ENCODE measurements at places on chromosomes 11 and 22.

- DNase-seq, result no peak
These were observed 286.2 kb downstream of the GRM5 start for GRCh38 chr11:88779577-88779976.

DNA sequence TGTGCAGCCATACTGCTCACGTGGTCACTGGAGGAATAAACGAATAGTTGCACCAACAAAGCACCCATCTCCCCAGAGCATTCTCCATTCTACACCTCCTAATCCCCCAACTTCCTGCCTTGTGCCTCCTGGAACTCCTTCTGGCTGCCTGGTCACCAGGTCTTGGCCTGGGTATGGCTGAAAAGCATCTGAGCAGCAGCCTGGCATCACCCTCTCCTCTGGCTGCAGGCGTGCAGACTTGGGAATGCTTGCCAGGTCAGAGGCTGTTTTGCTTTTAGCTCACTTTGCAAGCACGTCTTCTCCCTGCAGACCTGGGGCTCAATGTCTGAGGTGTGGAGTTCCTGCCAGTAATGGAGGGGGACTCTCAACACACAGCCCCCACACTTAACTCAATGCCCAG lies 33.3 kb upstream of the KCNJ11 start:
- DNase-seq, result no peak

- DNase-seq, result no peak
These were observed 98.7 kb downstream of the MPPED1 start for GRCh38 chr22:43510281-43511070.

- DNase-seq, result no peak
These were observed 6.7 kb downstream of the PHOX2A start for GRCh38 chr11:72237112-72237931.

DNA sequence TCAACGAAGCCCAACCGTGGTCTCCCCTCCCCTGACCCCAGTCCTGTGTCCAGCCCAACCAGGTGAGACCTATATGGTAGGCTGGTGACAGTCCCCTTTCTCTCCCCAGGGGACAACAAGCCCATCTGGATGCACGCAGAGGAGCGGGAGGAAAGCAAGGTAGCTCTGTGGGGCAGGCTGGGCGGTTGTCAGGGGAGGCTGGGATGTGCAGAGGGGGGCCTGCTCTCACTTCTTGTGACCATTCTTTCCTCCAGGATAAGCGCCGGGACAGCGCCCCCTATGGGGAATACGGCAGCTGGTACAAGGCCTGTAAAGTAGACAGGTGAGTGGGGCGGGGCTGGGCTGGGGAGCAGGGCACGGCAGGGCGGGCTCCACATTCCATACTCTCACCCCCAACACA lies 3.5 kb upstream of the RAB1B start:
- DNase-seq, result no peak

DNA sequence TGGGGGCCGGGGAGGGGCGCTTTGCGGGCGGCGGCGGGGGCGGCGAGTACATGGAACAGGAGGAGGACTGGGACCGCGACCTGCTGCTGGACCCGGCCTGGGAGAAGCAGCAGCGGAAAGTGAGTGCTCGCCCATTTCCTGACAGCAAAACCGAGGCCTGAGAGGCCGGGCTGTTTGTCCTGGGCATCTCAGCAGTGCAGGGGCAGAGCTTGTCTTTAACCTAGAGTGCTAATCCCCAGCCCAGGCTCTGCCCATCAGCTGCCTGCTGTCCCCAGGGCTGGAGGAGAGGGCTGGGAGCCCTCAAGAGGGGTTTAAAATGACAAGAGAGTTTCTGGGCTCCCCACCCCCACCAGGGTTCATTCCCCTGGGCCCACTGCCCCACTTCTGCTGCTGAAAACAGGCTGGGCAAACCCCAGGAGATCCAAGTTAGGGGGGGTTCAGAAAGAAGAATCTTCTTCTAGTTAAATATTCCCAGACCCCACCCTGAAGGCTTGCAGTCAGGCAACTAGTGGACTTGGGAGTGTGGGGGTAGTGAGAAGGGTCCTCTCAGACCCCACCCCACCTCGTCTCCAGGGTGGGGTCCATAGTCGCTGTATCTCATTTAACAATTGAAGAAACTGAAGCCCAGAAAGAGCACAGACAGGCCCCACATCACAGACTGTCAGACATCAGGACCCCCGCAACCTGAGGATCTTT lies 411 bp downstream of the ACTN3 start:
- no peak for DNase-seq

DNA sequence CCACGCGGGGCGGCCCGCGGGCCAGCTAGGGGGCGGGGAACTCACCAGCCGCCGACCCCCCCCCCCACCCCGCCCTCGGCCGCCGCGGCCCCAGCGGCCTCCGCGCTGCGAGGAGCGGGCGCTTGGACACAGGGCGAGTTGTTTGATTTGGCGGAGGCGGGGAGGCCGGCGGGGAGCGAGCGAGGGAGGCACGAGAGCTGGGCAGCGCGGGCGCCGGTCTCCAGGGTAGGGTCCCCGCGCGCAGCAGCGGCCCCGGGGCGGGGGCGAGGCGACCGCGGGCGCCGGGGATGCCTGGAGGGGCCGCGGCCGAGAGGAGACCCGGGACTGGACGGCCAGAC lies 64.4 kb downstream of the NAV2 start:
- no peak for DNase-seq

DNA sequence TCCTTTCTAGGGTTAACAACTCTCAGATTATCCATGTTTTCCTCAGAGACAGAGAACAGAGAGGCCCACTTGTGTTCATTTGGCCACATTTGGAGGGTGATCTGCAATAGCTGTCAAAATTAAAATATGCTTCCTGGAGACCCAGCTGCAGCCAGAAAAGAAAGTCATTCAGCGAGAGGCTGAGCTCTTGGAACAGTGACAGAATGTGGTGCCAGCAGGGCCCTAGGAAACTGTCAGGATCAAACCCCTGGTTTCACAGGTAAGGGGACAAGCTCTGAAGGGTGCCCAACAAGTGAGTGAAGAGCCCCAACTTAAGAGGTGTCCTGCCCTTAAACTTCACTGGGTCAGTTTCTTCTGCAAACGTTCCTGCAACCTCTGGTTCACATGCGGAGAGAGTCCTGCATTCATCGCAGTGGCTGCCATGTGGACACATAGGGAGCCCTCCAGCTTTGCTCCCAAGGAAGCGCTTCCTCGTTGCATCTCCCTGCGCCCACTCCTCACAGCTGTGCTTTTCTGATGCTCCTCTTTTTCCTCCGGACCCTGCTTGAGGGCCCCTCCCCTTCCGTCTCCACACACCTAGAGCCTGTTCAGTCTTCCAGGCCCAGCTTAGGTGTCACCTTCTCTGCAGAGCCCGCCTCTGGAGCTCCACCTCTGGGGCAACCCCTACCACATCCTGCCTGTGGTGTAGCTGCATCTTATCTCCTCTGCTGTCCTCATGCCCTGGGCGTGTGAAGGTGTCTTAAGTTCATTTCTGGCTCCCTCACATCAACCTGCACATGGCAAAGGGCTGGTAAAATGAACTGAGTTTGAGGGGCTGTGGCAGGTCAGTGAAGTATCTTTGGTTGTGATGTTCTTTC lies 3.9 kb downstream of the UCP3 start:
- peak; percentile 66 for DNase-seq

DNA sequence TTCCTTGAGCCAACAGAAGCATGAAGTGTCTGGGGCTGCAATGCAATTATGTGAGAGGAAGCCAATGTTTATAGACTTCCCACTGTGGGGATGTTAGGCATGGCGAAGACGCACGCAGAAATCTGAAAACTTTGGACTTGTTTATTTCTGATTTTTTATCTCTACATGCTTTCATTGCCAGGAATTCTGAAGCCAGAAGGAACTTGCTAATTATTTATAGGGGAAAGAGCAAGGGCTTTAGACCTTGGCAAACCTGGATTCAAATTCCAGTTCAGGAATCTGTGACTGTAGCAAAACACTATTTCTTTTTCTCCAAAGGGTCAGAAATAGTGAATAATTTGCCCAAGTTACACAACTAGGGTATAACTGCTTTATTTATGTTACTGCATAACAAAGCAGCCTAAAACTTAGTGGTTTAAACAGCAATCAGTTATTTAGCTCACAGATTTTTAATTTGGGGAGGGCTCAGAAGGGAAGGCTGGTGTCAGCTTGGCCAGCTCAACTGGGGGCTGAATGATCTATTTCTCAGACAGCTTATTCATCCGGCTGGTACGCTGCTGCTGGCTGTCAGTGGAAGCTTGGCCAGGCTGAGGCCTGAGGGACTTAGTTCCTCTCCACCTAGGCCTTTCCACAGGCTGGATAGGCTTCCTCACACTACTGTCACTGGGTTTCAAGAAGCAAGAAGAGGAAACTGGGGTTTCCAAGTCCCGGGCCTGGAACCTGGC lies 1.9 kb upstream of the OR6Q1 start:
- DNase-seq, result no peak

GRCh38 chr11:87804176-87804575 lies 371.1 kb downstream of the RAB38 start:
- no peak for DNase-seq

DNA sequence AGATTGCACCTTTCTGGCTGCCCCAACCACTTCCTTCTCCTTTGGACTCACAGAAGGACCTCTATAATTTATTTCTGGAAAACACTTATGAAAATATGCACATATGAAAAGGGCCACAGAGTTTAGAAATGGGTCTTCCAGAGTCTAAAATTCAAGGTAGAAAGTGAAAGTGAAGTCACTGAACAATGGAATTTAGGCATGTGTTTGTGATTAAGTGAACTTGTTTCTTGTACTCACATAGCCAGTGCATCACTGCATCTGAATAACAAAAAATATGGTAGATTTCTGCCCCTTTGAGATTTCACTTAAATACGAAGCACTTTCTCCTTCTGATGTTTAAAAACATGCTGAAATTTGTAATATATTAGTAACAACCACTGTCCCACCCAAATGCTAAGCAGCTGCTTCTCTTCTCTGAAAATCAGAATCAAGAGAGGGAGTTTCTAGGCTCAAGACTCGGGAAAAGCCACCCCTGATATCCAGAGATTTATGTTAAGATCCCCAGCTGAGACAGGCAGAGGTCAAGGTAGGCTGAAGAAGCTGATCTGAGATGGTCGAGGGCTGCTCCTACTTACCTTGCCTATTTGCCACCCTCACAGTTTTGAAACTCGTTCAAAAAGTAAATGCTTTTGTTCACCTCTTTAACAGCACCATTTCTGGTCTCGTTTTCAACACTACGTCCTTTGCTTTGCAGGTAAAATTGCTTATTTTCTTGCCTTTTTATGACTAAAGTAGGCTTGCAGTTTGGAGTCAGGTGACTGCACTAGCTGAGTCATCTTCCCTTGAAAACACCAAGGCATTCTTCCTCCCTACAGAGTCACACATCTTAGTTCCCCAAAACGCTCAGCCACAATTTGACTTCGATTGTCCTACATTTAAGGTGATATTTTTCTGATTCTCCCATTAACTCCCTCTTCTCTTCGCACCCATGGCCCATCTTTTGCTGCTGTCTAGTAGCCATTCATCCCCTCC lies at the start of gene XKR3:
Gene XKR3, minus strand, starts transcription at position 696 of the 972 bp plus-strand sequence. CDS start 17,338 bp downstream, outside the sequence.
- DNase-seq, result no peak

DNA sequence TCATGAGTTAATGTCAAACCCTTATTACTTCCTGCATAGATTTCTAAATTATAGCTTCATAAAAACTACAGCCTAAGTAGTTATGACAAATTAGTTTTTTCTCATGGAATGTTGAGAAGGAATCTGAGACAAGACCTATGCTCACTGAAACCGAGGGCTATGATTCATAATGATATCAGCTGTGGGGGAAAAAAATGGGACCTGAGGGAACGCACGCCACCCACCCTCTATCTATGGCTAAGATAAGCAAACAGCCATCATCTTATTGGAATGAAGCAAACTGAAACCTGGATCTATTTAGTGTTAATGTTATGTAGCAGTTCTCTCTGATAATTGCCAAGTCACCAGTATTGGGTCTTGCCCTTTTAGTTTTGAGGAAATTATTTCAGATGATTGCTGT lies 906.9 kb upstream of the RAG2 start:
- DNase-seq, result no peak

DNA sequence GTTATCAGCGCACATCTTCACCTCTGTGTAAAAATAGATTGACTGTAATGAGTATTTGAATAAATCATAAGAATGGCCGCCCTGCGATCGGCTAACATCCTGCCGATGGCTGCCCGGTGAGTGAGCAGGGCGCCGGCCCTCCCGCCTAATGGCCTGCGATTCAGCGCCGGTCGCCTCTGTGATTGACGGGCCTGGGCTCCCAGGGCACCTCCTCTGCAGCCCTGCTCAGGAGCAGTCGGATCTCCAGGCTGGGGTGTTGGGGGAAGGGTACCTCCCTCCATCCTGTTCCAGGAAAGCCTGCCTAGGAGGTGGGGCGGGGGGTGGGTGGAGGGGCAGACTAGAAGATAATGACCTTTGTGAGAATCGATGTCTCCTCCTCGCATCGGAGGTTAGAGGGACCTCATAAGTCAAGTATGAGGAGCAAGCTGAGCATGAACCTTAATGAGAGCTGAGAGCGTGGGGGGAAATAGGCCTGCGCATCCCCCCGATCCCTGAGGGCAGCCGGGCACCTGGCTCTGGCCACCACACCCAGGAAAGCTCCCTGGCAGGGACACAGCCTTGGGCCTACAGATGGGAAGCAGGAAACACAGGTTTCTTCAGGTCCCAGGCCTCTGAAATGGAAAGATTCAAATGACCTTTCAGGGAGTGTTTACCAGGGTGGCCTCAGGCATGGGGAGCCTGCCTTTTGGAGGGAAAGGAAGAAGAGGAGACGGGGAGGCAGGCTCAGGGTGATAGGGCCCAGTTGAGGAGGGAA lies 71.7 kb downstream of the PKNOX2 start:
- DNase-seq, result no peak

DNA sequence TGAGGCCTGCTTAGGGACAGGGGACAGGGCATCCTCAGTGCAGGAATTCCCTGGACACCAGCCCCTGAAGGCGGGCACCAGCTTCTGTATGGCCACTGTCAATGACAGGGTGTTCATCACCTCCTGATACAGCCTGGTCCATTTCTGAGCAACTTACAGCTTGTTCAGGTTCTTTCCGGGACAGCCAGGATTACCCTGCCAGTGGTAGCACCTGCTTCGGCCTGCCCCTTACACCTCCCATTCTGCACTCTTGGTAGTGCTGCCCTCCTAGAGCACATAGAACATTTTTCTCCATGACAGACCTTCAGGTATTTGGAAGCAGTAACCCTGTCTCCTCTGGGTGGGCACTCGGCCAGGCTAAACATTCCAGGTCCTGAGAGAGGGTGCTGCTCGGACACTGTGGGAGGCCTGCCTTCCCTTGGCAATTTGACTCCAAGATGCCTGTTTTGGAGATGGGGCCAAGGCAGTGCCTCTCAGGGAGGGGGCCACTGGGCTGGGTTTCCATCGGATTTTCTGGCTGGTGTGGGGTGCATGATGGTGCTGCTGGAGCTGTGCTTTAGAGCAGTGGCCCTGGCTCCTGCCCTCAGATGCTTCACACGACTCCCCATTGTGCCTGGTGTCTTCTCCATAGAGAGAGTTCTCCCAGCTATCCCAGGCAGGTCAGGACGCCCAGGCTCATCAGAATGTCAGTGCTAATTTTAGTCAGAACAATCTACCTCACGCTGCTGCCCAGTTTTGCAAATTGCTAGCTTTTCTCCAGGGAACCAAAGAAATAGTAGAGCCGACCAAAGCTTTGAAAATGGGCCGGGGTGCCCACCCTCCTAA lies 1.2 kb downstream of the GAL3ST3 start:
- no peak for DNase-seq

All from activated T-cell treated with anti-CD3 and anti-CD28 coated beads for 24 hours (primary cell).